ENCODE measurements at places on chromosomes 11 and 22.

DNA sequence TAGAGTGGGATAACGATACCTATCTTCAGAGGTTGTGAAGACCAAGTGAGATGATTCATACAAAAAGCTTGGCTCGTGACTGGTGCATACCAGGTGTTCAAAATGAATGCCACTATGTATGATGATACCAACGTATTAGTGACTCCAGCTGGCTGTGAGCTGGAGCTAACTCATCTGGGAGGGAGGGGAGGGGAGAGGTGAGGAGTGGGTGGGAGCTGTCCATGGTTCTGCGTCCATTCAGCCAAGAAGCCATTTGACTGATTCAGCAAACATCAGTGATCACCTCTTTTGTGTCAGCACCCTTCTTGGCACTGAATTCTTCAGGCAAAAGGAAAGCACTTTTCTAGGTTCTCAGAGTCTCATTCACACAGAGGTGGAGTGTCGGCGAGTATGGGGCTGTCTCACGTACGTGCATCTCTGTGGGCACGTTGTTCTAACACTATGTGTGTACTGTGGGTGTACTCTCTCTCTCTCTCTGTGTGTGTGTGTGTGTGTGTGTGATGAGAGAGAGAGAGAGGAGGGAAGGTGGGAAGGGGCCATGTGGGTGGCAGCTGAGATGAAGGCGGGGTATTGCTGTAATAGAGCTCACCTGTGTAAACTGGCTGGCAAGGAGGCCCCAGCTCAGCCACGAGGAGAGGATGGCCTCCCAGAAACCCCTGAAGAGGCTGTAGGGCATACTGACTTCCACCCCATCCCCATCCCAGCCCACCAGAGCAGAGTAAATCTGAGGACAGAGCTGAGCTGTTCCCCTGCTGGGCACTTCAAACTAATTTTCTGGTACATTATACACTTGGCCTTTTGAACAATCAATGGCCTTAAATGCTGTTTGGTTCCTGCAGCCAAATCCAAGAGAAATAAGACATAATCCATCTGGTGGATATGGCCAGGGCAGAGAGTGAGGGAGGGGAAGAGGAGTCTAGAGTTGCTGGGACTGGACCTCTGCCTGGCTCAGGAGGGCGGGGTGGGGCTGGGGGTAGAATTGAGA lies 96.1 kb upstream of the THY1 start:
- peak; percentile 9 for DNase-seq

DNA sequence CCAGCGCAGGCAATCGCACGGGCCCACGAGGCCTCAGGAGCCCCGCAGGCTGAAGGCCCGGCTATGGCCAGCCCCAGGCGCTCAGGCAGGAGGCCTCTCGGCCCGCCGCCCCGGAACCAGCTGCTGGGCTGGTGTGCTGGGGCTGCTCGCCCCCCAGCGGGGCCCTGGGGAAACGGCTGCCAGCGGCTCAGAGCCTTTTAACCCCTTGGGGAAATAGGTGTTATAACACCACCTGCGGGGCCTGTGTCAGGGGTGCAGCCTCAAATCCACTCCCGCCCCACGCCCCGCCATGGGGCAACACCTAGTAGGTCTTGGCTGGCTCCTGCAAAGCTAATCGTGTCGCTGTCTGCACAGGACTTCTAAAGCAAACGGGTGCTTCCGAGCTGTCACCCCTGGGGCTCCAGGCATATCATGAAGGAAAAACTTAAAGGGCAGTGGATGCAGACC lies 237.4 kb downstream of the TTC28 start:
- no peak for DNase-seq

- peak; percentile 56 for DNase-seq
Measured at GRCh38 chr11:6249770-6250555, 9.7 kb upstream of the CCKBR start.

DNA sequence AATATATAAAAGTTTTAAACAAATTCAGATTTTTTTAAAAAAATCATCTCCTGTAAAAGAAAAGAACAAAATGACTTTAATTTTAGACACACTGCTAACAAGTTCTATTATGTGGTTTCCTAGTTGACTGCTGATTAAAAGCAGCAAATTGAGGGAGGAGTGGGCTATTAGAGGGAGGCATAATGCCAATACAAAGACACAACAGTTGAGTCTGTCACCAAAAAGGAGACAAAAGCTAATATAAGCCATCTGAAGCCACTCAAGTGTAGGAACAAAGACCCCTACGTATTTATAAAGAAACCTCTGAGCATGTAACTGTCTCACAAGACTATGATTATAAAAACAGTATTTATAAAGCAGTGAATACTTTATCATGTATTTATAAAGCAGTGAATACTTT lies 28.6 kb downstream of the TMEM123 start:
- DNase-seq: no peak

DNA sequence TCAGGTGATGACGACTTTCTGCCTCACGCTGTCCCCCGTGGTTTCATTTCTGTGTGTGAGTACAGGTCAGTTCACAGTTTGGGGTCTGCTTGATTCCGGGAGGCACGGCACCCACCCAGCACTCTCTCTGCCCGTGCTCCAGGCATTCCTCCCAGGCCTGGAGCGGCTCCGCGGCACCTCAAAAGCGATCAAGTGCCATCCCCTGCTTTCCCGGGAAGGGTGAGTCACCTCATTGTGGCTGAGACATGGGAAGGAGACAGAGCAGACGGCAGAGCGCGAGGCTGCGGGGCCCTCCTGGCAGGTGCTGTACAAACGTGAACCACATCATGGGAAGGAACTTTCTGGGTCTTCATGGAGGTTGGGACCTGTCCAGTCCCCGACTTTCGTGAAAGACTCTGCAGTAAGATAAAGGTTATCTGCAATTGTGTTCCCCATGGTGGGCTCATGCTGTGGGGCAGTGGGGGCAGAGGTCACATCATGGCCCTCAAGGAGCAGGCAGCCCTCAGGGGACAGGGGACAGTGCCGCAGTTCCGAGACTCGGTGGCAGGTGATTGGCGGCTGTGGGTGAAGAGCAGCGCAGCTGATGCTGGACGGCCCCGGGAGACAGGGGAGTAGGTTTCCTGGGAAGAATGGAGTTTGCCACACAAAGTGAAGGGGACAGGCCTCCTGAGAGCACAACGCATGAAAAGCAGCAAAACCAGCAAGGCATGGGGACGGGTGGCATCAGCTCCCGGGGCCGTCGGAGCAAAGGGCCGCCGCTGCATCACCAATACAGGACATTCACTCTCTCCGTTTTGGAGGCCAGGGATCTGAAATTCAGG lies 65.3 kb downstream of the CELSR1 start:
- DNase-seq: no peak

DNA sequence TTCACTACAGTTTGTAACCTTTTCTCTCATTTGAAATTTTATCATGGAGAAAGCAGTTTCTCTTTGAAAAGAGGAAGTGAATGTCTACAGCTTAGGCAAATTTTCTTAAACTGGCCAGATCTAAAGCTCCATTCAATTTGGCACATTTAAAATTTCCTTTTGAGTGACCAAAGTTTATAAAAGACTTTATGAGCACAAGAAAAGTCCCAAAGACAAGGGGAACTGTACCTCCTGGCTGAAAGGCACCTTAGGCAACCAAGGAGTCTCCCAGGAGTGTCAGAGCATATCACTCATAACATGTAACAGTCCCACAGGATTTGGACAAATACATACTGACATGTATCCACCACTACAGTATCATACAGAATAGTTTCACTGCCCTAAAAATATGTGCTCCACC lies 41.3 kb downstream of the NARS2 start:
- no peak for DNase-seq

- DNase-seq: no peak
Measured at GRCh38 chr11:60774726-60775125, 10.4 kb upstream of the MS4A10 start.

DNA sequence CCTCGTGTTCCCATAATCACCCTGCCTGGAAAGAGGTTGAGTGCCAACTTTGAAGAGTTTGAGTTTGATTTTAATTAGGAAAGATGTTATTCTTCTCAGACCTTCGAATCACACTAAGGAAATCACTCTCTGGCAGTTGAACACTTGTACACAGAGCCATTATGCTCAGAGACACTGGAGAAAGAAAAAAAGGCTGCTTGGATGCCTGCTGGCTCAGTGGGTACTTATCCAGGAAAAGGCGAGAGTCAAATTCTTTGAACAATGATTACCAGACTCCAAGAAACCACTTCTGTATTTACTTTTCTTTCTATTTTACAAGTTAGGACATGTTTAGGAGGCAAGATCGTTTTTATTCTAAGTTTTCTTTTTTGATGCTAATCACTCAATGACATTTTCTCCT lies 438.5 kb upstream of the FAT3 start:
- no peak for DNase-seq

GRCh38 chr11:102664001-102664752 lies 39.0 kb upstream of the MMP20 start:
- DNase-seq: no peak

- no peak for DNase-seq
Measured at GRCh38 chr22:37843741-37844089, 419 bp downstream of the ANKRD54 start.

DNA sequence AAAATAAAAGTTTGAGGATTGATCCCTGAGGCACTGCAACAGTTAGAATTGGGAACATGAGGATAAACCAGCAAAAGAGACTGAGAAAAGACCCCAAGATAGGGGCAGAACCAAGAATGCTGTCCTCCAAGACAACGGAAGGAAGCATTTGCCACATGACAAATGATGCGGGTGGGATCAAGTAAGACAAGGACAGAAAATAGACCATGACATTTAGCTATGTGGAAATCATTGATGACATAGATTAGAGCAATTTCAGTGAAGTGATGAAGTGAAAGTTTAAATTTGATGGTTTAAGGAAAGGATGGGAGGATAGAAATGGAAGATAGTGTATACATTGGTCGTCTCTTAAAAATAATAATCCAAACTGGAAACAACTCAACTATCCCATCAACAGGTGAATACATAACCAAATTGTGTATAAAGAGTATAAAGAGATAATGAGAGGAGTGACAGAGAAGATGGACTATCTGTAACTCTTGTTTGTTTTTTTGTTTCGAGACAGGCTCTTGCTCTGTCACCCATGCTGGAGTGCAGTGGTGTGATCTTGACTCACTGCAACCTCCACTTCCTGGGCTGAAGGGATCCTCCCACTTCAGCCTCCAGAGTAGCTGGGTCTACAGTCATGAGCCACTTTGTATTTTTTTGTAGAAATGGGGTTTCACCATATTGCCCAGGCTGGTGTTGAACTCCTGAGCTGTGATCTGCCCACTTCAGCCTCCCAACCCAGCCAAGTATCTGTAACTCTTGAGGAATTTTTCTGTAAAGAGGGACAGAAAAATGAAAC lies 48.7 kb upstream of the FDX1 start:
- DNase-seq: no peak

DNA sequence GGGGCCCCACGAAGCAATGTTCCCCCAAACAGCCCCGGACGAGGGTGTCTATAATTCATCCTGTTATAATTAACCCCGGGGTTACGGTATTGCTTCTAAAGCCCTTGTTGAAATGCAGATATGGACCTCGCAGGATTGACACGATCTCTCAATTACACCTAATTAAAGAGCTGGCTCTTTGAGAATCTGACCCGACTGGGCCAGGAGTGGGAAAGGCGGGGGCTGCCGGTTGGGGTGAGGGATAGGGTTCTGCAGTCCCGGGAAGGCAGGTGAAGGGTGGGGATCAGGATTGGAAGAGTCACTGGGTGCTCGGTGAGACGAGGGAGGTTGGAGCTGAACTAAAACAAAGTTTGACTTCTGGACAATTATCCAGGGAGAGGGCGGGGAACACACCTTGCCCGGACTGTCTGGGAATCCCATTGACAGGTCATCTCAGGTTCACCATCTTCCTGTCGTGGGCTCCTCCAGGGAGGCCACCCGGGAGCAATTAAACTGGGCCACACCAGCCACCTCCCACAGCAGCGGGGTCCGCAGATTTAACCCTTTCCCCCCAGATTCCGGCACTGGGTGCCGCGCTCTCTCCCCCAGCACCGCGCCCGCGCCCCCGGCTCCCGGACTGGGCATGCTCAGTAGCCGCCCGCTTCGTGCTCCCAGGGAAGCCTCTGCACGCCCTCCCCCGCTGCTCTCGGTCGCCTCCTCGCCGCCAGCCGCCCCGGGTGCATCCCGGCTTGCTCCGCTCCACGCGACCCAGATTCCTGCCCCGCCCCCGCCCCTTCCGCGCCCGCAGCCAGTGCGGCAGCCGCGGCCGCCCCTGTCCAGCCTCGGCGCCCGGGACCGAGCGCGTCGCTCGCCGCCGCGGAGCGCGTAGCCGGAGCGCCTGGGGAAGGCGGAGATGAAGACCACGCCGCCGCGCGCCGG lies at the start of gene ELMOD1:
Gene ELMOD1 (plus strand): TSS at position 688 of the 918 bp plus-strand sequence. CDS start 27,043 bp downstream, outside the sequence.
- DNase-seq: no peak

DNA sequence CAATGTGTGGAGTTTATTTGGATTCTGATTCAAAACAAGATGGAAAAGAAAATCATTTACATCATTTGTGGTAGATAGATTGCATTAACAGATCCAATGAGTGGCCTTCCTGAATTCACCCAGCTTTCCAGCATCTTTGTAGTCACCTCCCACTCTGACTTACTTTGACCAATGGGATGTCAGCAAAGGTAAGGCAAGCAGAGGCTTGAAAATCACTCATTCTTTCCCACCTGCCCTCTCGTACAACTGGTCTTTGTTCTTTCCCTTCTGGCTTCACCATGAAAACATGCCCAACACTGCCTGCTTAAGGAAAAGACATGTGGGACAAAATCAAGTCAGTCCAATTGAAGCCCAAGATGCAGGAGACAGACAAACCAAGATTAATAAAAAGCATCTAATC lies 202.1 kb downstream of the TTC28 start:
- no peak for DNase-seq

- no peak for DNase-seq
Measured at GRCh38 chr11:1472180-1473005, 14.2 kb downstream of the MOB2 start.

- DNase-seq: no peak
Measured at GRCh38 chr11:63015521-63016215, at the start of gene SLC22A8. Gene SLC22A8, minus strand, starts transcription at chr11:63015841. Its CDS starts 883 bp downstream, at chr11:63014958.

GRCh38 chr11:109791337-109791736 lies 301.9 kb upstream of the ZC3H12C start:
- DNase-seq: no peak

GRCh38 chr11:35126879-35127581 lies 11.9 kb upstream of the CD44 start:
- DNase-seq: no peak

DNA sequence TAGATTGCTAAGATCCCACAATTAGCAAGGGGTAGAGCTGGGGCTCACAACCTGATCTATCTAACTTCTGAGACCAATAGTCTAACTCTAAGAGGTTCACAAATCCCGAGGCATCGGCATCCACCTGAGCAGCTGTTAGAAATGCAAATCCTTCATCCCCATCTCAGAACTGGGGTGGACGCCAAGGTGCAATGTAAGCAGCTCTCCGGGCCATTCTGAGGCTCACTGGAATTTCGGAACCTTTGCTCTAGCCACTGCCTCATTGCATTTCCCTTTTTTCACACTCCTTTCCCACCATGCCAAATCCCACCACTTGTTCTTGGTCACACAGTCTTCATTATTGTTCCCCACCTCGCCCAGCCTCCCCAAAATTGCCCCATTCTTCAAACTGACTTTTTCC lies 29.8 kb downstream of the MAML2 start:
- no peak for DNase-seq

- DNase-seq: peak; percentile 43
Measured at GRCh38 chr11:123560006-123560405, 94.4 kb downstream of the SCN3B start.

DNA sequence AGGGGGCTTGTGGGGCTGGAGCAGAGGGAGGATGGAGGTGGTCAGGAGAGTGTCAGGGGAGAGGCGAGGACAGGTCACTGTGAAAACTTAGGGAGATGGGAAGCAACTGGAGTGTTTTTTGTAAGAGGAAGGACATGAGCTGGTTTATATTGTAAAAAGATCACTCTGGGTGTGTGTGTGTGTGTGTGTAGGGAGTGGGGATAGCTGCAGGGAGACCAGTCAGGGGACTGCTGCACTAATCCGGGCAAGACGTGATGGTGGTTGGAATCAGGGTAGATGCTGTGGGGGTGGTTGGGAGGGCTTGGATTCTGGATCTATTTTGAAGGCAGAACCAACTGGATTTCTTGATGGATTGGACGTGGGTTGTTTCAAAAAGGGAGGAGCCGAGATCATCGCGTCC lies 11.3 kb upstream of the SYT7 start:
- no peak for DNase-seq

Measured in skeletal muscle cell (primary cell).